ENCODE measurements at places on chromosomes 12 and 14.

GRCh38 chr12:116392061-116392460 lies 114.6 kb upstream of the MED13L start:
- DNase-seq = no peak

DNA sequence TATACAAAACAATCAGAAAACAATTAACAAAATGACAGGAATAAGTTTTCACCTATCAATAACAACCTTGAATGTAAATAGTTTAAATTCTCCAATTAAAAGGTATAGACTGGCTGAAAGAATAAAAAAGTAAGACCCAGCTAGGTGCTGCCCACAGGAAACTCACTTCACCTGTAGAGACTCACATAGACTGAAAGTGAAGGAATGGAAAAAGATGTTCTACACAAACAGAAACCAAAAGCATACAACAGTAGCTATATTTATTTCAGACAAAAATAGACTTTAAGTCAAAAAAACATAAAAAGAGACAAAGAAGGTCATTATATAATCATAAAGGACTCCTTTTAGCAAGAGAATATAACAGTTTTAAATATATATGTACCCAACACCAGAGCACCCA lies 152.4 kb upstream of the PWP1 start:
- no peak for DNase-seq

DNA sequence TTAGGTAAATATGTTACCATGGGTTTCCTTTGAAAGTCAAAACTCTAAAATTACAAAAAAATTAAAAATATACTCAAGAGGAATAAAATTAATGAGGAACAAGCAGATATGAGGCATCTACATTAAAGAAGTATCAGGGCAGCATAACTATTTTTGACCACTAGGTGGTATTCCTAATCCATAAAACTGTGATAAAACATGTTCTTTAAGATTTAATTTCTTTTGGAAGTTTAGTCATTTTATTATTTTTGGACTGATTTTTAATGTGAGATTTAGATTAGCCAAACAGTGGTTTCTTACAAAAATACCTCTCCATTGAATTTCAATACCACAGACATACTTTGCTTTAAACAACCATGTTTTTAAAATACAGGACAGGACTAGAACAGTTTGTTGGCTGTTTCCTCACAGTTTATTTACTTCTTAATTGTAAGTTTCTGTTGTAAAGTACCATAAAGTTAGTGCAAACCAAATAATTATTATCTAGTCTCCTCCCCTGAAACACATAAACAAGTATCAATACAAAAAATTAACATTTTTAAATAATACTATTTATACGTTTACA lies 49.8 kb downstream of the NTS start:
- DNase-seq = no peak

- peak; percentile 67 for DNase-seq
Measured at GRCh38 chr14:100239840-100240667, 1.1 kb downstream of the YY1 start.

- no peak for DNase-seq
Measured at GRCh38 chr14:76564471-76565422, 188.8 kb downstream of the ESRRB start.

DNA sequence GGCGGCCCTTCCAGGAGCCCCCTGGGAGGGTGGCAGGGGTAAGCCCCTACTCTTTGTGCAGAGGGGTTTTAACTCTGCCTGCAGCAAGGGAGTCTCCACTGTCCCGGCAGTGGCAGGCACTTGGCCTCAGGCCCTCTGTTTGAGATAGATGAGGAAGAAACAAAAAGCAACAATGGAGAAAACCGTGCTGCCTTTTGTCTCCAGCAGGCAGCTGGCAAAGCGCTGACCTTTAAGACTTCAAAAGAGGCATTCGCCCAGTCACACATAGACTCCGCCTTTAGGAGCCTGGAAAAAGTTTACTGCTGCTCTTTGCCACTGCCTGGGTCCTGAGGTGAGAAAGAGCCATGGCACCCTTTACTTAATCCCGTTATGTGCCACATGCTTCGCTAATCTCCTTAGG lies 158.2 kb upstream of the NTF3 start:
- no peak for DNase-seq

DNA sequence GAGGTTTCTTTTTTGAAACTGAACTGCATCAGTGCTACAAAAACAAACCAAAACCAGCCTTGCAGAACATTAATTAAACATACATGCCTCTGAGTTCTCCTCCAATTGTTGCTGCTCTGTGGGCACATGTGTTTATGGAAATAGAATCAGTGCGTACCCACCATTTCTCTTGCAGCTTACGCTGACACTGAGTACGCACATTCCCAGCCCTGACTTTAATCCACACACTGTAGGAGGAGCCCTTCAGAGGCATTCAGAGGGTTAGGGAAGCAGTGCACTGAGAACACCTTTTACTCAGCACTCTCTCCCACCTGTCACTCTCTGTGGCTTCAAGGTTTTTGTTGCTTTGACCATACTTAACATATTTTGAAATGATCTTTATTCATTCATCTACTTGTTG lies 250.5 kb upstream of the PWP1 start:
- DNase-seq = no peak

GRCh38 chr12:131941116-131941986 lies 8.4 kb upstream of the EP400 start:
- DNase-seq = no peak

DNA sequence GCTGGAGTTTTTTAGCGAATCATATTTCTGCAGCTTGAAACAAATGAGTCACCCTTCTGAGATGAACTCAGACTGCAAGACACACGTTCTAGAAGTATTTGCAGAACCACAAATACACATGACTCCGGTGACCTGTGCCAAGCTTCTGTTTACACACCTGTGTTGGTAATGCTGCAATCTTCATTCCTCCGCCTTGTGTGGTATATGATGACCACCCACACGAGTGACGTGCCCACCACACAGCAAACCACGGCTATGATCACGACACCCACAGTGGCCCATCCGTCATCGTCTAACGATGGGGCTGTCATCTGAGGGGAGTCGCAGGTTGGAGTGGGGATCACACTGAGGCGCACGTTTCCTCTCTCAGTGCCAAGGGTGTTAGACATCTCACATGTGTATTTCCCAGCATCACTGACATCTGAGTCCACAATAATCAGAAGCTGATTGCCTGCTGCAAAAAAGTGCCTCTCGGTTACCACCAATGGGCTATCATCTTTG lies 43.0 kb downstream of the LRIG3 start:
- DNase-seq = peak; percentile 59

DNA sequence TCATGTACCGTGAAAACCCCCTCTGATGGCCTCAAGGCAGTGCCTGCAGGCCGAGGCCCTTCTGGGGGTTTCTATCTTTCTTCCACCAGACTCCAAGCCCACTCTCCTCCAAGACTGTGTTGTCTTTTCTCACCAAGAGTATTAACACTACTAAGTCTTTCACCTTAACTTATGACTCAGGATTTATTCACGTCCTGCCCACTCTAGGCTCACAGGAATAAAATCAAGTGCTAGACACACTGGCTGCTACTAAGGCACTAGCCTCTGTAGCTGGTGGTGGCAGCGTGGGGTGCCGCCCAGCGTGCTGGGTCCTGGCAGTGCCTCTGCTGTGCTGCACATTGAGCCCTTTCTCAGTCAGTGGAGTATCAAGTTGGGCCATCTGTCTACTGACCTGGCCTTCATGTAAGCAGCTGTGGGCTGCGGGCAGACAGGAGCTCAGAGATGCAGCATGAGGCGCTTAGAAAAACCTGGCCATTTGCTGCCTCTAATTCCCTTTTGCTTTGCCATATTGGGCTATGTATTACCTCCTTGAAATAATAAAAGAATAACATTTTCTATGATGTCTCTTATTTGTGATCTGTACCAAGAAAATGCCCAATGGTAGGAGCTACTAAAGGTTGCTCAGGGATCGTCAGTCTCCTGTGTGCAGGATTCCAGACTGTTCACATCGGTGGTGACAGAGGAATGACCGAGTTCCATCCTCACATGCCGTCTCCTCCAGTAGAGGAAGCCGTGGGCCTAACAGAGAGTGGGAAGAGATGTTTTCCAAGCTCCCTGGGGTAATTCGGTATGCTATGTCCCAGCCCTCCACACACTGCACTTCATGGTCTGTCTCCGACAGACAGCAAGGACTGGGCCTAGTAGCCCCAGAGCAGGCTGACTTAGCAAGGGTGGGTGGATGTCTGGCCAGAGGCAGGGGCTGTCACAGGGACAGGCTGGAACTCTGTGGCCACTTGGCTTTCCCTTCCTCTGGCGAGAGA lies 39.9 kb downstream of the MAX start:
- DNase-seq = no peak

DNA sequence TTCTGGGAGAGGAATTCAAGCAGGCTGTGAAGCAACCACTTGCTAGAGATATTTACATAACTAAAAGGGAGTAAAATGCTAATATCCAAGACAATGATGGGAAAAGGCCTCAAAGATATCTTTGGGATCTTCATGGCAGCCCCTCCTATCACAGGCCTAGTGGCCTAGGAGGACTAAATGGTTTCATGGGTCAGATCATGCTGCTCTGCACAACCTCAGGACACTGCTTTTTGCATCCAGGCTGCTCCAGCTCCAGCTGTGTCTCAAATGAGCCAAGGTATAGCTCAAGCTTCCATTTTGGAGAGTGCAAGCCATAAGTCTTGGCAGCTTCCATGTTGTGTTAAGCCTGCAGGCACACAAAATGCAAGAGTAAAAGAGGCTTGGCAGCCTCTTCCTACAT lies 195.6 kb upstream of the SSTR1 start:
- DNase-seq = no peak

DNA sequence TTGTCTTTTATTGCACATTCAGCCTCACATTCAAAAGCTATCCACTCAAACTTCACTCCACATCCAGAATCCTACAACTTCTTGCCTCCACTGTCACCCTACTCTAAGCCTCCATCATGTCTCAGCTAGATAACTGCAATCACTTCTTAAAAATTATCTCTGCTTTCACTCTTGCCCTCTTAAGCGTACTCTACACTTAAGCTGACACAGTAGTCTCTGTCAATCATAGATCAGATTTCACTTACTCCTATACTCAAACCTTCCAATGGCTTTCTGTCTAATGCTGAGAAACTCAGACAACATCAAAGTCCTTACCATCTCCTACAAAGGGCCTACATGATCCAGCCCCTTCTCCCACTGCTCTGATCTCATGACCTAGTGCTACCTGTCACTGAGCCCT lies 304.1 kb downstream of the ITPR2 start:
- DNase-seq = no peak

GRCh38 chr12:69621551-69621950 lies 10.8 kb upstream of the LRRC10 start:
- DNase-seq = no peak

GRCh38 chr12:83843541-83843940 lies 1069.1 kb downstream of the SLC6A15 start:
- DNase-seq = no peak

GRCh38 chr14:93734086-93734822 lies 54.0 kb downstream of the PRIMA1 start:
- DNase-seq = no peak

DNA sequence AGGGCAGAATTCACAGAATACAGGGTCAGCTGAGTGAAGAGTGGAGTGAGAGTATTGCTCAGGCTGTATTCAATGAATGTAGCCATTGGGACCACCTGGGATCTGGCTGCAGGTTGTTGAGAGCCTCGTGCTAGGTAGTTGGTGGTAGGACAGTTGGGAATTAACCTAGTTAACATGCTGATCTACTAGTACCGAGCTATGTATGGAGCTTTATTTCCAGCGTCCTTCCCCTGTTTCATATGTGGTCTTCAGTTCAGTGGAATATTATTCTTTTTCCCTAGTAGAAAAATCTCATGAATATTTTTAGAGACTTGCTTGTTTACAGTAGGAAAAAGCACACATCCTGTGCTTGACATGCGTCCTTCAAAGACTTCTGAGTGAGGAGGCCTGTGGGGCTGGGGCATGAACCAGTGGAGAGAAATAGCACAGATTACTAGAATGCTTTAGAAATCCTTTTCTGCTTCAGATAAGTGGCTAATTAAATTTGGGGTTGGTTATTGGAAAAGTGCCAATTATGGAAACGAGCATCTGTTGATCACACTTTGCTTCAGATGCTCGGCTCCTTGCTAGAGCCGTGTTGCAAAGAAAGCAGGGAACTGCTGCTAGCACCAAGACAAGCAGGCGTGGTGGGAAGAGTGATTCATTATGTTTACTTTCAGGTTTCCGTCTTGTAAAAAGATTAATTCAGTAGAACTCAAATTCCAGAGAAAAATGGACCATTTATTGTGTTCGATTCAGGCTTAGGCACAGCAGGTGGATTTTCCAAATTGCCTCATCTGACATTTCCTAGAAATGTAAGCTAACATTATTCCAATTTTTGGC lies 53.6 kb downstream of the ARF6 start:
- DNase-seq = peak; percentile 91

- DNase-seq = no peak
Measured at GRCh38 chr12:28223858-28224257, 33.6 kb downstream of the CCDC91 start.

DNA sequence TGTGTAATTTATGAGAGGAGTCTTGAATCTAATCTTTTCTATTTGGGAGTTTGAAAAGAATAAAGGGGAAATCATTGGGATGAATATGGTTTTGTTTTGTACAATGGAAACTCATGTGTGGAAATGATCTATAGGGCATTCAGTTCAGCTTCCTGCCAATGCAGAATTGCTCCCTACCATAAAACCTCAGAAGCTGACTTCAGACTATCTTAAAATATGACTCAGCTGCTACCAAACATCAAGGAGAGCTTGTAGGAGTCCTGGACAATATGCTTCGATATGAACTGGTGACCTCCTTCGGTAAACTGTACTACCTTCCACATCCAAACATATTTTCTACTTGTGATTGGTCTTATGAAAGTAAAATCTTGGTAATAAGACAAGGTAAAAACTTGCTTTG lies 160.6 kb downstream of the CAPZA3 start:
- DNase-seq = no peak

- DNase-seq = no peak
Measured at GRCh38 chr12:91877456-91878235, 268.0 kb downstream of the BTG1 start.

DNA sequence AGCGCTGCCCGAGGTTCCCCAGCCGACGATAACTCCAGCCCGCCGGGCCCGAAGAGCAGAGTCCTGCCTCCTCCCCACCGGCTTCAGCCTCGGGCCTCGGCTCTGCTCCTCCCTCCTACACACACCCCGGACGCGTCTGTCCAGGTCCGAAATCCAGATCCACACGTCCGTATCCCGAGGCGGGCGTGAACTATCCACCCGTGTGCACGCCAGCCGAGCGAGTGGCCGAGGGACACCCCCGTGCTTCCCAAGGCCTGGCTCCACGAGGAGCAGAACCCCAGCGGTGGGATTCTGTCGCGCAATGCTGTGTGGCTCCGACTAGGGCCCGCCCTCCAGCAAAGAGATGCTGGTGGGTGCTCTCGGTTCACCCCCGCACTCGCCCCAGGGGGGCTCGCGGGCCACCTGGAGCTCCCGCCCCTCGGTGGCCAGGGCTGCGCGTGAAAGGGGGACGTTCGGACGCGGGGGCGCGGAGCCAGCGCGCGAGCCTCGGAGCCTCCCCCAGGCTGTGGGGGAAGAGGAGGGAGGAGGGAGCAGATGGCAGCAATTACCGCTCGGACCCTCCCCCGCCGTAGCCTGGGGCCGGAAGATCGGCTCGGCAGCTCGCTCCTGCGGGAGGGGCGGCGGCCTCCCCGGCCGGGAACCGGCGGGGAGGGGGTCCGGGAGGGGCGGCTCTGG lies 18.9 kb upstream of the ANKRD33 start:
- no peak for DNase-seq

GRCh38 chr14:91205459-91205858 lies 39.0 kb downstream of the GPR68 start:
- DNase-seq = no peak

Measured in DMS79 (cell line).